ENCODE measurements at places on chromosomes 2 and 18.

- DNase-seq, result no peak
Measured at GRCh38 chr2:96906729-96907114, 36.8 kb upstream of the SEMA4C start.

- DNase-seq, result no peak
Measured at GRCh38 chr2:71256421-71256820, 29.5 kb upstream of the PAIP2B start.

DNA sequence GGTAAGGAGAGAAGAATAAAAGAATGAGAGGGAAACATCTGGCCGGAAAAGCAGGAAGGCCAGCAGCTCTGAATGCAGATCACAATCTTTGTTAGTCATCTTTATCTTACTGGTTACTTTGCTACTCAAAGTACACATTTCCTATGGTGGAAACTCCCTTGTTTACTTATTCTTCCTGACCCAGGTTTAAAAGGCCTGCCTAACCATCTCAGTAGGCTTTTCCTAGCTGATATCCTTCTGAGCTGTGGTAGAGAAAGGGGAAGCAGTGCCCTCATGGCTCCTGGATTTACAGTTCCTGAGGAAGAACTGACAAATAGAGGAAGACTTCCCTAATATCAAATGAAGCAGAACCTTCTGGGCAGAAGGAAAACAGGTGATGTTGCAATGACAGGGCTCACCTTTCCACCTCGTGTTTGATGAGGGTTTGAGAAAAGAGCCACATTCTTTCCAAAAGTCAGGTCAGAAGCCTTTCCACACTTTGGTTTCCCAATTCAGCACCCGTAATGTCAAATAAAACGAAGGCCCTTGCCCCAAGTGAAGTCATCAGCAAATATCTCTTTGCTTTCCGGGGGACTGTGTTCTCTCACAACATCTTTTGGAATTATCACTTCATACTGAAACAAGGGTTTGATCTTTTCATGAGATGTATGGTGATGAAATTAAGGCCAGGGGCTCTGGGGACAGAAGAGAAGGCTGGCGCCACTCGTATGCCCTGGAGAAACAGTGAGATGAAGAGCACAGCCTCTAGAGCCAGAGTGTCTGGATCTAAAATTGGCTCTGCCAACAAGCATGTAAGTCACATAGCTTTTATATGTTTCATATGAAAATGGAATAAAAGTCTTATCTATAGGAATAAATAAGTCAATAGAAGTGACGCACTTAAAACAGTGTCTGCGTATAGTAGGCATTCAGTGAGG, 26.7 kb upstream of the APOB start:
- no peak for DNase-seq

- no peak for DNase-seq
Measured at GRCh38 chr2:24507549-24507948, 16.5 kb downstream of the NCOA1 start.

DNA sequence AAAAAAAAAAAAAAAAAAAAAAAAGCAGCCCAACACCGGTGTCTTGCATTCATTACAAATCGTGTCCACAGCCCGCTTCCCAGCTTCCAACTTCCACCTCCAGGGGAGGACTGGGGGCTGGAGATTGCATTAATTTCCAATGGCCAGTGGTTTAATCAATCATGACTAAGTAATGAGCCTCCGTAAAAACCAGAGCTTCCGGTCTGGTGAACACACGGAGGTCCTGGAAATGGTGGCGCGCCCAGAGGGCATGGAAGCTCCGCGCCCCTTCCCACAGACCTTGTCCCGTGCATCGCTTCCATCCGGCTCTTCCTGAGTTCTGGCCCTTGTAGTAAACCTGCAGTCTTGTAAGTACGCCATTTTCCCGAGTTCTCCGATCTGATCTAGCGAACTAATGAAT, 43.6 kb downstream of the EEF1B2 start:
- DNase-seq, result no peak

- no peak for DNase-seq
Measured at GRCh38 chr2:34705551-34706247, 1106.6 kb upstream of the FAM98A start.

DNA sequence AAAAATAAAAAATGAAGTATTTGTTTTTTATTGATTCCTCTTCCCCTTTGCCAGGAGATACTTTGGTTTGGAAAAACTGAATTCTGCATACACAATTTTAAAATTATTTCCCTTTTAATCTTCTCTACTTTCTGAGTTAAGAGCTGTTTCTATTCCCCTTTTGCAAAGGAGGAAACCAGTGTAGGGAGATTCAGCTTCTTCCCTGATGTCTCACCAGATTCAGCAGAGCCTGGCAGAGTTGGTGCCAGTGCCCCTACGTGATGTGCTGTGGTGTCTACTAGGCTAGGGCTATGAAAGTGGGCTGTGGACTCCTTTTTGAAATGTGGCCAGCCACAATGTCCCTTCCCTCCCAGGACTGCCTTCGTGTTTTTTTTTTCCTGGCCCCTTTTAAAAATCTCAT, 2.4 kb downstream of the RPE start:
- no peak for DNase-seq

- no peak for DNase-seq
Measured at GRCh38 chr18:10040287-10041011, 126.6 kb downstream of the VAPA start.

All from GF-D8 (cell line).